Femur (tissue), 1 donor: ENCODE measurements at places on chromosomes 16 and 17.

DNA sequence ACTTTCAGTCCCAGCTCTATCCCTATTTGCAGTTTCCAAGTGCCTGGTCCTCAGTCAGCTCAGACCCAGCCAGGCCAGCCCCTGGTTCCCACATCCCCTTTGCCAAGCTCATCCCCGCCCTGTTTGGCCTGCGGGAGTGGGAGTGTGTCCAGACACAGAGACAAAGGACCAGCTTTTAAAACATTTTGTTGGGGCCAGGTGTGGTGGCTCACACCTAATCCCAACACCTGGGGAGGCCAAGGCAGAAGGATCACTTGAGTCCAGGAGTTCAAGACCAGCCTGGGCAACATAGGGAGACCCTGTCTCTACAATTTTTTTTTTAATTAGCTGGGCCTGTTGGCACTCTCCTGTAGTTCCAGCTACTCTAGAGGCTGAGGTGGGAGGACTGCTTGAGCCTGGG, 1.7 kb downstream of the STH start:
- DNase-seq = no peak

DNA sequence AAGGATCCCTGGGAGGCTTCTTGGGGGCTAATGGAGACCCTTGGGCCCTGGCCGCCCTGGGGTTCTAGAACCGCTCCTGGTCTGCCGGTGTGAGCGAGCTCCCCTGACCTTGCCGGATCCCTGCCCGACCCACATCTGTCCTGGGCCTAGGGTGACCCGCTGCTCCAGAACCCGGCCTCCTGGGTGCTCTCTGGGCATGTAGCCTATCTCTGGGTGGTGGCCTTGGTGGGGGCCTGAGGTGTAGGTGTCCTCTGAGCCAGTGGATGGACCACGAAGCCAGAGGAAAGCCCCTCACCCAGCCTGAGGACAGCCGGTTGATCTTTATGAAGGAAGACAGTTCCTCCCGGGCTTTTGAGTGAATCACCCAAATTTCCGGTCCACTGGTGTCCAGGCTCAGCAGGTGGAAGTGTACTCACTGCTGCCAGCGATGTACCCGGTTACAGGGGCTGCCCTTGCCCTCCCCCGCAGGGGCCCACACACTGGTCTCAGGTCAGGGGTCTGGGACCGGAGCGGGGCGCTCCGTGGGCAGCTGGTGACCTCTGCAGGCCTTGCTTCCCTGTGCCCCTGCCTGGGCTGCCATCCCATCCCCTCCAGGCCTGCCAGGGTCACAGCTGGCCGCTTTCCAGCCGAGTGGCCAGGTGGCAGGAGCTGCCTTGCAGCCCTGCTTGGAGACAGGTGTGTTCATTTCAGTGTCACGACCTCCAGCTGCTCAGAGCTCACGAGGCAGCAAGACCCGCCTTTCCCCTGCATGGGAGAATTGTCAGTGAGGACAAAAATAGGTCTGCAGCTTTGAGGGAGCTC, 10.5 kb upstream of the GSE1 start:
- DNase-seq = peak; percentile 61

- no peak for DNase-seq
These were observed 12.1 kb upstream of the CD300LD start for GRCh38 chr17:74604200-74604599.

DNA sequence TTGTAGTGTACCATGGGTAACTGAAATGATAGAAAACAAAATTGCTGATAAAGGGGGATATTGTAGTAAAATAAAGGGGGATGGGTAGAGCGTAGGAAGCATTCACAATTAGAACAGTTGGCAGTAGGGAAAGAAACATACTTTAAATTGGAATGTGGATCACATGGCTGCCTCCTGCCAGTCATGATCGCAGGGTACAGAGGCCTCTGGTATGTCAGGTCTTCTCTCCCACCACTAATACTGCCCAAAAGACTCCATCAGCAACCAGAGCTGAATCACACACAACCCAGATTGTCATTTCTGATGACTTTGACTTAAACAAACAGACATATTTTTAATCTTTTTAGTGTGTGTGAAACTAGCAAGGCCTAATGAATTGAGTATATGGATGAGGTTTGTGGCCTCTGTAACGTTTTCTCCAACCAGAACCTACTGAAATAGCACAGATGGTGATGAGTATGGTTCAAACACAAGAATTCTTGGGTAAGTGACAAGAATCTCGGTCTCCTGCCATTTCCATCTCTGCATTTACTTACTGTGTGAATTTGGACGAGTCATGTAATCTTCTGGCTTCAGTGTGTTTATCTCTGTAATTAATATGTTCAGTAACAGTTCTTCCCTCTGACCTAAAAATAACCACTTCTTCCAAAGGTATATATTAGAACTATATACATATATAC, 112.6 kb downstream of the USP22 start:
- no peak for DNase-seq

GRCh38 chr16:72856797-72857196, 191.1 kb downstream of the ZFHX3 start:
- no peak for DNase-seq
